Dermis blood vessel endothelial cell (primary cell): ENCODE measurements at places on chromosomes 1 and 21. TPM values are rescaled to one million over a fixed set of nuclear protein-coding genes. Genes with fewer than 3 reads are reported as not detected.

TP73 gene
- total RNA-seq, result not detected in 2 replicates

- DNase-seq, result no peak
Observed at GRCh38 chr1:81547912-81548303, 252.8 kb upstream of the ADGRL2 start.

DNA sequence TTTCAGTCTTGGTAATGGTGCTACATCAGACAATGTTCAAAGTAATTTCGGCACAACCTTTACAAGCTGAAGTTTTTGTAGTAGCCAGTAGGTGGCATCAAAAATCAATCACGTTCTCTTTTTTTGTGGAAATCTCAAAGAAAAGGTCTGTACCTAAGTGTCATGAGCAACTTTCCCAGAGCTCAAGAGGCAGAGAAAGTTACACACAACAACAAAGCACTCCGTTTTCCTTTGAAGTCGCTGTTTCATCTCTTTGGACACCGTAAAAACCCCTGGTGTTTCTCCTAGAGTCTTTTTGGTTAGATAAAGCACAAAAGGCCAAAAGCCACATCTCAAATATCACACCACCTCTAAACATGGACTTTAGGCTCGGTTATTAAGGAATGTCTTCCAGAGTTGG, 131.6 kb downstream of the LHX8 start:
- peak; percentile 71 for DNase-seq

GRCh38 chr1:869499-870244, 54.1 kb upstream of the SAMD11 start:
- DNase-seq, result peak; percentile 64

- DNase-seq, result no peak
Observed at GRCh38 chr21:31520561-31521098, 138.9 kb upstream of the SOD1 start.

DNA sequence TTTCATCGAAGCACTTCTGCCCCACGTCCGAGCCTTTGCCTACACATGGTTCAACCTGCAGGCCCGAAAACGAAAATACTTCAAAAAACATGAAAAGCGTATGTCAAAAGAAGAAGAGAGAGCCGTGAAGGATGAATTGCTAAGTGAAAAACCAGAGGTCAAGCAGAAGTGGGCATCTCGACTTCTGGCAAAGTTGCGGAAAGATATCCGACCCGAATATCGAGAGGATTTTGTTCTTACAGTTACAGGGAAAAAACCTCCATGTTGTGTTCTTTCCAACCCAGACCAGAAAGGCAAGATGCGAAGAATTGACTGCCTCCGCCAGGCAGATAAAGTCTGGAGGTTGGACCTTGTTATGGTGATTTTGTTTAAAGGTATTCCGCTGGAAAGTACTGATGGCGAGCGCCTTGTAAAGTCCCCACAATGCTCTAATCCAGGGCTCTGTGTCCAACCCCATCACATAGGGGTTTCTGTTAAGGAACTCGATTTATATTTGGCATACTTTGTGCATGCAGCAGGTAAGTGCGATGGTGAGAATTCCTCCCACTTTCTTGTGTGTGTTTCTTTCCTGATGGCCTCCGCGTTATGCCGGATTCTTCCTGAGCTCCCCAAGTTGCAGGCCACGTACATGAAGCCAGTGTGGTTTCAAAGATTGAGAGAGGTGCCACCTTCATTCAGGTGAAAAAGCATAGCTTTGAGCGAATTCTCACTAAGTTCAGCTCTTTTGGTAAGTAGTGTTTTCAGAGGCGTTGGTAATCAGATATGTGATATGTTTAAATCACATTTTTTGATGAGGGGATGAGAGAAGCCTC, 6.0 kb downstream of the NFIA start:
- DNase-seq, result no peak

- DNase-seq, result no peak
Observed at GRCh38 chr1:156474966-156475365, 25.6 kb downstream of the MEF2D start.
